ENCODE measurements at places on chromosomes 3 and 15. TPM values are rescaled to one million over a fixed set of nuclear protein-coding genes. Genes with fewer than 3 reads are reported as not detected.
A peak's percentile ranks its signal among the peaks of the same experiment; 100 is the strongest.

Gene CFAP20DC
- total RNA-seq = 6.7 TPM

Gene P2RY1
- 0.88 TPM for total RNA-seq

Gene ALDH1L1
- total RNA-seq = 46.9 TPM

Gene CCDC39
- not detected for total RNA-seq

Gene ADAMTS17
- 2.0 TPM for total RNA-seq

Gene TTLL13
- 0.96 TPM for total RNA-seq

Gene MNS1
- 16.2 TPM for total RNA-seq

Gene SPATA12
- total RNA-seq = 0.57 TPM

Gene STRA6
- 83.6 TPM for total RNA-seq

Gene WWTR1
- total RNA-seq = 73.5 TPM

Gene ZNF620
- 4.7 TPM for total RNA-seq

Gene DCBLD2
- total RNA-seq = 83.1 TPM

Gene HDC
- total RNA-seq = not detected

Gene TMCC1
- total RNA-seq = 41.4 TPM

Gene TMEM207
- total RNA-seq = not detected

Gene SELENOT
- 59.5 TPM for total RNA-seq

Gene QARS1
- 334 TPM for total RNA-seq

Gene LIPH
- 38.4 TPM for total RNA-seq

GRCh38 chr15:34986771-34987480 lies 1.2 kb downstream of the ZNF770 start:
- DNase-seq = no peak

GRCh38 chr15:45703670-45704328 lies 69.0 kb downstream of the SQOR start:
- no peak for DNase-seq

DNA sequence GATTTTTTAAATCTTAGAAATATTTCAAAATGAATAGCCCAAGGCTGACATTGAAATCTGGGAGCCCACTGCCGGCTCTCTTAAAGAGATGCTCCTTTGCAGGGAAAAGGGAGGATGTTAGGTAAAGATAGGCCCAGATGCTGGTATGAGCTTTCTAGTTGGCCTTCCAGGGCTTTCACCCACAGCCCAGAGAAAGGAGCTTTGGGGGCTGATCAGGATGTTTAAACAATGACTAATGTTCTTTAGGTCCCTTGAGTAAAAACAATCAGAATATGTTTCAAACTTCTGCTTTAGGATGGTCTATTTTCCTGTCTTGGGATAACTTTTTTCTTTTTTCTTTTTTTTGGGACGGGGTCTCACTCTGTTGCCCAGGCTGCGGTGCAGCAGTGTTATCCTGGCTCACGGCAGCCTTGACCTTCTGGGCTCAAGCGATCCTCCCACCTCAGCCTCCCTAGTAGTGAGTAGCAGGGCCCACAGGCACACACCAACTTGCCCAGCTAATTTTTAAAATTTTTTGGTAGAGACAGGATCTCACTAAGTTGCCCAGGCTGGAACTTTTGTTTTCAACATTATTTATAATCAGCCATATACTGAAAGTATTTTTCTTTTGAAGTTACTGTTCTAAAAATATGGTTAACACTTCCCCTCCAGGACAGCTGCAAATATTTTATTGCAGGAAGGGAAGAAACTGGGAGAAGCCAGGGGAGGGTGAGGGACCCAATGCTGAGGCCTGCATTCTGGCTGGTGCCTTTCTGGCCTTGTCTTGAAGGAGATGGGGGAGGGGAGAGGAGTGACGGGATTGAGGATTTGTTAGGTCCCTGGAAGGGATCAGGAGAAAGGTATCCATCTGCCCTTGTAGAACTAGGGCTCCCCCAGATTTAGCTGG lies 70.1 kb downstream of the TRAK1 start:
- DNase-seq = no peak

DNA sequence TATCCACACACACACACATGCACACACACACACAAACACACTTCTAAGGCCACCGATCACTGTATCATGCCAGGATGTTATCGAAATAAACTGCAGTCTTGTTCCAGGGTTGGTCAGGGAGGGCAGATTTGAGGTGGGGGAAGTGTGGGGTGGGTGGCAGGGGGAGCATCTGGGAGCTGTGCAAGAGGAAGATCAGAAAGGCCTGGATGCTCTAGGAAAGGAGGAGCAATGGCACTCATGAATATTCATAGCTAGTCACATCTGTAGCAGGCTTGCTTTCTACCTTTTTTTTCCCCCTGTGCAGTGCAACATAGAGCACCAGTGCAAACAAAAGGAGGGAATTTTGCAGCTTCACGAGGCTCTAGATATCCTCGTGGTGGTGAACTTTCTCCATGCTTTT lies 84.9 kb downstream of the MEIS2 start:
- no peak for DNase-seq

DNA sequence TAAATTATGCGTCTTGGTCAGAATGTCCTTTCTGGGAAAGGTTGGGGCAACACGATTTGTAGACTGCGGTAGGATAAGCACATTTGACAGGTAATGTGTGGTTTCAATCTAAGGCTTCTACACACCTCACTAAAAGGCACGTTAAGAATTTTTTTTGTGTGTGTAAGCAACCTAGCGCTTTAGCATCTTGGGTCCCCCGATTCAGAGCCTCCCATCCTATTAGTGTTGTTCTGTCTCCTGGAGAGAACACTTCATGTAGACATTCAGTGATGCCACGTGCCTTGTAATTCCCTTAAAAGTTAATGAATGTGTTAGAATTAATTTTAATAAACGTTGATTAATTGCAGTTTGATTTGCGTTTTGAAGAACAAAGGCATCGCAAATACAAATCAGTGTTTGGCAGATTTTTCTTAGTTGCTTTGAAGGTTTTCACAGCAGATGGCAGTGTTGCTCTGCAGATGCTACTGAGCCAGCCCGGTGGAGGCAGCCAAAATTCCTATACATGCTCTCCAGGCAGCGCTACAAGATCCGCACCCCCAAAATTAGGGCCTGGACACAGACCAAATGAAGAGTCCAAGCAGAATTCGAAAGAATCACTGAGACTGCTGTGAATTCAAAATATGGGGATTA lies 63.5 kb downstream of the OTOL1 start:
- DNase-seq = no peak

DNA sequence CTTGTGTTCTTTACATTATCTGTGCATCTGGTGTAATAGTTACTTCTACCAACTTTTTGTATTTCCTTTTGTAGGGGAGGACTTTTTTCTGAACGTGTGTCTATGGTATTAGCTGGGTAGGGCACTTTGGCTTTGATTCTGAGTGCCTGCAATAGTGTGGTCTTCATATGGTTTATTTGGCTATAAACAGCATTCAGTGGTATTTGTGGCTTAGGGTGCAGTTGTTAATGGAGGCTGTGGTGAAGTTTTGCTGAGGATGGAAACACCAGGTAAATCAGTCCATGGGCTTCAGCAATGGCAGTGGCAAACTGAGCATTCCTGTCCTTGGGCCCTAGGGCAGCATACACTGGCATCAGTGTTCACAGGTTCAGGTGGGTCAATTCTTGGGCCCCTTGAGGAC lies 230.6 kb upstream of the CTNNB1 start:
- no peak for DNase-seq

- peak; percentile 76 for DNase-seq
Measured at GRCh38 chr3:126959921-126960603, 22.9 kb upstream of the PLXNA1 start.

DNA sequence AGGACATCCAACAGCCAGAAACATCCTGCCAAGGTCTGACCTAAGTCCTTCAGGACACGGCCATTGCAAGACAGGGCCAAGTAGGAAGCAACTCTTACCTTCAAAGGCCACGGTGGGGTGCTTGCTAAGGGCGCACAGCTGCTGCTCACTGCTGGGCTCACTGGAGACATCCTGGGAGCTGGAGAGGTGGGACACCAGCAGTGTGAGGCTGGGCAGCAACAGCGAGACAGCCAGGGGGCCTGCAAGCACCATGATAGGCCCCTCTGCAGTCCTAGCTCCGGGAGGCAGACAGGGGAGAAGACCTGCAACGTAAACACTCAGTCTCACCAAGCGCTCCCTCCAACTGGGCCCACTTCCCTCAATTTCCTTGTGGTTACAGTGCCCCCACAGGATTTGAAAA lies 79.2 kb downstream of the SEMA5B start:
- no peak for DNase-seq

GRCh38 chr3:55476515-55476914 lies 10.6 kb downstream of the WNT5A start:
- DNase-seq = no peak

DNA sequence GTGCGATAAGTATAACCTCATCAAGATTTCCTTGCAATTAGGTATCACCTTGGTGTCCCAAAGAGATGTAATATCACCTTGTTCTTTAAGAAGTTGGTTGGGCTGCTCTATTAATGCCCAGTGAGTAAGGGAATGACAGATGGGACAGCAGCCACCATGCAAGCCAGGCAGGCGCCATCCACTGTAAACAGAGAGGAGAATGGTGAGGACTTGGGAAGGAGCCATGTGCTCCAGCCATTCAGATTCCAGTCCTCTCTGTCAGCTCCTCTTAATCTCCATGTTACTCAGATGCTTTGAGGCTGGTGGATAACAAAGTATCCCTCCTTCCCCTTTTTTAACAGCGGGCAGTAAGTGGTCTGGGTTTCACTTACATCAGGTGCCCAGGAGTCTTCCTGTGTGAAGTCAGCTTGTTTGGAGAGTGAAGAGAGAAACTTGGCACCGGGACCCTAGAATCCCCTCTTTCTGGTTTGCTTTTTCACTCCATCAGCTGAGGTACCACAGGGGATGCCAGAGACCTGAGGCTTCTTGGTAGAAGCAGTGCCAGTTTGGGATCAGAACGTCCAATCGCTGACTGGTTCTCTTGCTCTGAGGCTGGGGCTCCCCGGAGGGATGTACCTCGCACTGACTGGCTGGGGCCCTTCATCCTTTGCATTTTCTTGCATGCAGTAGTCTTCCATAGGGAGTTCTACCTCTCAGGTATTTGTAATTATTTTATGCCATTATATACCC lies 29.5 kb downstream of the SLCO3A1 start:
- DNase-seq = no peak

GRCh38 chr3:64571982-64572381 lies 115.8 kb downstream of the ADAMTS9 start:
- no peak for DNase-seq

- no peak for DNase-seq
Measured at GRCh38 chr3:184718431-184718830, 6.6 kb upstream of the MAGEF1 start.

DNA sequence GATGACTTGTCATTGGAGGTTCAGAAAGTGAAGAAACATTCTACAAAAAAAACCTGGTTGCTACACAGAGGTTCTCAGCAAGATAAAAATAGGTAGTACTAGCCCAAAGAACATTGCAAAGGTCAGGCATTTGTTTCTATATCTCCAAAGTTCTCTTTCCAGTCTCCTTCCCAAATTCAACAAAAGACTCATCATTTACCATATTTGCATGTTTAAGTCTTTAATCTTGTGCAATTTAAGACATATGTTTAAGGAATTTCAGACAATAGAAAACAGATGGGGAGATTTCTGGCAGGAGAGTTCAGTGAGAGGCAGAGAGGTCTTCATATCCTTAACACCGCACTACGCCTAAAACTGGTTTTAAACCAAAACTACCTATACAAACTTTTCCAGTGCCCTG lies 173.8 kb upstream of the THBS1 start:
- no peak for DNase-seq

DNA sequence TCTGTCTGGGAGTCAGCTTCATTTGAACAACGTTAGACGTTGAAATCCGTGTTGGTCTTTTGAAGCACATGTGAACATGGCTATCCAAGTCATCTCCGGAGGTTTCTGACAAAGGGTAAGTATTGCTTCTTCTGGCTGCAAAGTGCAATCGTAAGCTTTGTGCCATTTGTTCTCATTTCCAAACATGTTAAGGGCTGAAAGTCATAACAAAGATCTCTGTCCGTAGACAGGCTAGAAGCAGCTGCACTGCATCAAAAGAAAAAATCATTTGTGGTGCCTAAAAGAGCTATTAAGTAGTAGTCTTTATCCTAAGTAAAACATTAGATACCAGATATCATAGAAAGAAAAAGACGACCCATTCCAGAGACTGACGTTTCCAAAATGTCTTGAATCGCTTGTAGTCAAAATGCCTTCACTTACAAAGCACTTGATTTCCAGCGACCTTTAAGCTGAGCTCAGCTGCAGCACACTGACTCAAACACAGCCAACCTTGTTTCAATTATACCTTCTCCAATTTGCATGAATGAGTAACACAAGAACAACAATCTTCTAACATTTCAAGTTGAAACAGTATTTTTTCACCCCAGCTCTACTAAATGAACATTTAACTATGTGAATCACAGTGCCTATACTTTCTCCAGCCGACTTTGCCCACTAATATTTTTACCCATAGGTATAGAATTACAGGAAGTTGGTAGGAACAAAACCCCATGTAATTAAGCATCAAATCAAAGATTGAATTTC lies 76.6 kb downstream of the NEDD4 start:
- no peak for DNase-seq

DNA sequence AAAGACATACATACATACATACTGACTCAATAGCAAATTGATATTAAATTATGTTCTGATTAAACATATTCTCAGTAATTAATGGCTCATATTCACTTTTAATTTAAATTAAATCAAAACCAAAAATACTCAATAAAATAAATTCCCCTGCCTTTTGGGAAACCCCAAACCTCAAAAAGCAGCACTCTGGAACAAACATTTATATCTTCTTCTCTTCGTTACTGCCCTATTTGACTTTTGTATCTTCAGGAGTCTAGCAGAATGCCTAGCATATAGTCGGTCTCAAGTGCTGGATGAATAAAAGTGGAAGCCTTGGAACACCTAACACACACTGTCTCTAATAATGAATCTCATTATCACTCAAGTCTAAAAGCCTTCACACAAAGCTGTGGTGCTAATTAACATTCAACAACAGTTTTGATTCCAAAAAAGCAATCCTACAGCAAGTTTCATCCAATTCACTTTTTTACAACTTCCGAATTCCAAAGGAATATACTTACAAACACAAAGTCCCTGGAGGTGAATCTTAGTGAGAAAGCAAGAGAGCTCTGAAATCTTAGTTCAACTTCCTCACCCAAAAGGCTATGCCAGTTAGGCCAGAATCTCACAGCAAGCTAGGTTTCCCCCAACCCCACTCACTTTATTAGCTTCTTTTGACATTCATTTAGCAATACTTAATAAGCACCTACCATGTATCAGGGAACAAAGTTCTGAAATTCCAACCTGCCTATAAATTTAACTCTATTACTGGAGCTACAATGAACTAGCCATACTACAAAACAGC lies 35.0 kb downstream of the GSK3B start:
- DNase-seq = no peak

GRCh38 chr3:33918126-33918756 lies 119.8 kb downstream of the PDCD6IP start:
- DNase-seq = no peak

DNA sequence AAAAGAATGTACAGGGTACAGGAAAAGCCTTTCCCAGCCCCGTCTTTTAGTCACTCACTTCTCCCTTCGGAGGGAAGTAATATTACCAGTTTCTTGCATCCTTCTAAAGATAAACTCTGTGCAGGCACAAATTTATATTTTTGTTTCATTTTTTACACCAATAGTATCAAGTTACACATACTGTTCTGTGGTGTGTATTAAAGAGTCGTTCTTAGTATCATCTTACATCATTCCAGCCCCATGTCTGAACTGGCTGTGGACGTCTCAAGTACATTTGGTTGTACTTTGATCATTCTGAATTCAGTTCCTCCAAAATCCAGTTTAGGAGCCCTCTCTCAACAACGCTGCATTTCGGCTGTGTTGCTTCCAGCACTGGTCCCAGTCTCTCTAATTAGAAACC lies 68.7 kb downstream of the LMLN start:
- DNase-seq = no peak

GRCh38 chr3:143120716-143121240 lies 1.2 kb downstream of the CHST2 start:
- DNase-seq = no peak

- no peak for DNase-seq
Measured at GRCh38 chr3:100257586-100257985, 3.2 kb upstream of the TBC1D23 start.
